ENCODE measurements at places on chromosomes 7 and 10.

- DNase-seq = no peak
Observed at GRCh38 chr7:75638594-75639070, 100.1 kb downstream of the HIP1 start.

DNA sequence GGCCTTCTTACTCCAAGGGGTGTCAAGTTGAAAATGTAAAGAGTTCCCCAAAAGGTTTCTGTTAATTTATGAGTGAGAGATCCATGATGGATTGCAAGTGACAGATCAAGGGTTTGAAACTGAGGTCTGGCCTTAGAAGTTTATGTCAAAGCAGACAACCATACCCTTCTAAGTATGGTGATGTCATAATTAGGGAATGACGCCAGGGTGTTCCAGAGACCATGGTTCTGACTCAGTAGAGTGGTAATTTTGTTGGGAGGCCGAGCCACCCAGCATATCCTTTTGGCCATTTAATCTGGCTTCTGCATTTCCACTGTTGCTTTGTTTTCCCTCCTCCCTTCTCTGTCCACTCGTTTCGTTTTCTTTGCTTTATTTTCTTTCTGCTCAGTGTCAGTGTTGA, 2.7 kb downstream of the TRUB1 start:
- no peak for DNase-seq

GRCh38 chr10:47020471-47020870, 109.2 kb downstream of the PTPN20 start:
- no peak for DNase-seq

- DNase-seq = no peak
Observed at GRCh38 chr10:112677689-112678088, 230.7 kb downstream of the VTI1A start.

DNA sequence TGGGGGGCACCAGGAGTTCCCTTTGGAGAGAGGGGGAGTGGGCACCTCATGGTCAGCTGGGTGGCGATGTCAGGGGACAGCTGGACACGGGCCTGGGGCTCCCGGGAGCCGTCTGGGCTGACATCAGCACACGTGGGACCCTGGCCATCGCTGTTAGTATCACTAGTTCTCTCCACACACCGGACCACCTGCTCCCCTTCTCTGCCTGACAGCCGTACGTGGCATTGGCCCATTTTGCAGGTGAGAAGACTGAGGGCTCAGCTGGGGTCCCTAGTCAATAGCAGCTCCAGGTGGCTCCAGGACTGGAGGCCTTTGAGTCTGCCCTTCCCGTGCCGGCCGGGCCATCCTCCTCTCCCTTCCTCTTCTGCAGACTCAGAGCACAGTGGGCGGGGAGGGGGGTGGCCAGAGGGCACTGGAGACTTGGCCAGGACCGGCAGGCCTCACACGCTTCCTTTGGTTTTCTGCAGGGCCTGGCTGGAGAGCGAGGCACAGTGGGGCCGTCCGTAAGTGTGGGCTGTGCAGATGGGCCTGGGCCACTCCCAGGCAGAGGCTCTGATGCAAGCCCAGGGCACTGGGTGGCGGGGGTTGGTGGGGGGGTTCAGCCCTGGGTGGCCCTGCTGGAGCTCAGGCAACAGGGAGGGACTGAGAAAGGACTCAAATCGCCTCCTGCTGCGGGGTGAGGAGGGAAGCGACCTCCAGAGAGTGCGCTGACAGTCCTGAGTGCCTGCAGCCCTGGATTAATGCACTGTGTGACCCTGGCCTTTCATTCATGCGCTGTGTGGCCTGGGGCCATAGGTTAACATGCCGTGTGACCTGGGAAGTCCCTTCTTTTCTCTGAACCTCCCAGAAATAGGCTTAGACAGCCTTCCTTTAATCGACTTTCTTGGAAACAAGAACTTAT, 78.2 kb downstream of the MYL10 start:
- DNase-seq = no peak

DNA sequence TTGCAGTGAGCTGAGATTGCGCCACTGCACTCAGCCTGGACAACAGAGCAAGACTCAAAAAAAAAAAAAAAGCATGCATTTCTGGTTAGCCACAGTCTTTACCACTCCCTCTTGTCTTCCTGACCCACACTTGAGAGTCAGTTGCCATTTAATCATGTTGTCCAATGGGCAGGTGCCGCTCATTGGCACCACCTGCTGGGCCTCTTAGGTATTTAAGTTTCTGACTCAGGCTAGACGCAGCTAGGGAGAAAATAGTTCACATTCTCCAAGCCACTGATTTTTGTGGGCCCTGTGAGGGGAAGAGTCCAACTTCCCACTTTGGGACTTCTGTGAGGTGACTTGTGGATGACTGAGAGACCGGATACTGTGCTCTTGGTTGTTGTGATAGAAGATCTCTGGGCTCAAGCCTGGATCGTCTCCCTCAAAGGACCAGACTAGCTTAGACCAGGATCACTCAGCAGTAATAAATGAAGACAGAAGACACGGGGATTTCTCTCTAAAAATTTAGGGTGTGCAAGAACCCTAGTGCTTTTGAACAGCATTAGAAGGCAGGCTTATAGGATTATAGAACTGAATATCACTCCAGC, 26.8 kb upstream of the SORCS3 start:
- no peak for DNase-seq

- DNase-seq = no peak
Observed at GRCh38 chr7:108417926-108418325, 38.3 kb downstream of the NRCAM start.

- DNase-seq = no peak
Observed at GRCh38 chr10:27618036-27618615, 114.0 kb downstream of the RAB18 start.

DNA sequence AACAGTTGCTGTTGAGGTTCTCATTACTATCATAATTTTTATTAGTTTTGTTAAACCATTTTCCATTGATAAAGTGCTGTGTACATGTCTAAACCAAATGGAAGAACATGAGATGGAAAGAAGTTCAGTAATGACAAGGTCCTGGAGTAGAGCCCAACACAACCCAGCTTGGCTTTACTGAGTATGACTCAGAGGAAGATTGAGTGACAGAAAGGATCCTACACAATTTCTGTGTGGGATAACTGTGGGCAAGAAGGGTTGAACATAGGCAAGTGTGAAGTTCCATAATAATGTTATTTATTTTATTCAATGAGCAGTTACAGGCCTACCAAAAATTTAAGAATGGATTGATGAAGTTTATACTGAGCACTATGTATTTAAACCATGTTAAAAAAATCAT, 15.9 kb downstream of the PRKG1 start:
- DNase-seq = no peak

DNA sequence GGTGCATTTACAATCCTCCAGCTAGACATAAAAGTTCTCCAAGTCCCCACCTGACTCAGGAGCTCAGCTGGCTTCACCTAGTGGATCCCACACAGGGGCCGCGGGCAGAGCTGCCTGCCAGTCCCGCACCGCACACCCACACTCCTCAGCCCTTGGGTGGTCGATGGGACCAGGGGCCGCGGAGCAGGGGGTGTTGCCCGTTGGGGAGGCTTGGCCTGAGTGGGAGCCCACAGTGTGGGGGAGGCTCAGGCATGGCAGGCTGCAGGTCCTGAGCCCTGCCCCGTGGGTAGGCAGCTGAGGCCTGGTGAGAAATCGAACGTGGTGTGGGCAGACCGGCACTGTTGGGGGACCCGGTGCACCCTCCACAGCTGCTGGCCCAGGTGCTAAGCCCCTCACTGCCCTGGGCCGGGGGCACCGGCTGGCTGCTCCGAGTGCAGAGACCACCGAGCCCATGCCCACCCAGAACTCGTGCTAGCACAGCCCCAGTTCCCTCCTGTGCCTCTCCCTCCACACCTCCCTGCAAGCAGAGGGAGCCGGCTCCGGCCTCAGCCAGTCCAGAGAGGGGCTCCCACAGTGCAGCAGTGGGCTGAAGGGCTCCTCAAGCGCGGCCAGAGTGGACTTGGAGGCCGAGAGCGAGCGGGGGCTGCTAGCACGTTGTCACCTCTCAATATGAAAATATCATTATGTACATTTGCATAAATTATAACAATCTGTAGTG, 16.6 kb downstream of the POLR1F start:
- DNase-seq = no peak

GRCh38 chr7:4519819-4520520, 162.1 kb upstream of the FOXK1 start:
- no peak for DNase-seq

- no peak for DNase-seq
Observed at GRCh38 chr10:79438021-79438698, 7.3 kb downstream of the ZCCHC24 start.

DNA sequence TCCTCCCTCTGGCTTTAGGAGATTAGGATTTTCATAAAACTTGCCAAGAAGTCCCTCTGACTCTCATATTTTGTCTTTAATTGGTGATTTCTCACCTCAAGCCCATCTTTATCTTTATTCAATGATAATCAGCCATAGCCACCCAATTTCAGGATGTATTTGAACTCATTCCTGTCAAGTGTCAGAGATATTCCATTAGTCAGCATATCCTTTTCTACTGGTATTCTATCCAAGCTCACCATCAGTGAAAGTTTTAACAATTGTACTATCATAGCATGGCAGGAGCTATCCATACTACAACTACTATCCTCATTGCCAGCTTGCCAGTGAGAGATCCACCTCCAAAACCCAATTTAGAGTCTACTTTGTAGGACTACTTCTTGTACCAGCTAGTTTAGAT, 114.6 kb downstream of the GNAI1 start:
- no peak for DNase-seq

GRCh38 chr10:26804418-26805393, 56.1 kb downstream of the ABI1 start:
- no peak for DNase-seq

- no peak for DNase-seq
Observed at GRCh38 chr10:71837098-71837827, 13.8 kb downstream of the PSAP start.

GRCh38 chr10:77504873-77505257, 132.7 kb downstream of the KCNMA1 start:
- DNase-seq = no peak

DNA sequence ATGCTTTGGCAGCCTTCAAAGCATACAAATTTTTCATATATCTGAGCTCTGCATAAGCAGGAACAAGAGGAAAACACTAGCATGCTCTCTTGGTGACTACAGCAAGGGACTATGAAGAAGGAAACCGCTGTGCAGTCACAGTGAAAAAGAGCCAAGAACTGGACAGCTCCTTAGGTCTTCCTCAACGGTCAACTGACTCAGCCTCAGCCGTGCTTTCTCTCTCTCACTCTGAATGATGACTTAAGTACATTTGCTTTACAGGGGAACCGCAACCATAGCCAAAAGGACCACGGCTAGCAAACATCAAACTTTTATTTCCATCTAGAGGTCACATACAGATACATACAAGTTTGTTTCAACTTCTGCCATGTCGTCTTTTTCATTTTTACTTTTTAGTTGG, 69.9 kb downstream of the HYCC1 start:
- DNase-seq = no peak

DNA sequence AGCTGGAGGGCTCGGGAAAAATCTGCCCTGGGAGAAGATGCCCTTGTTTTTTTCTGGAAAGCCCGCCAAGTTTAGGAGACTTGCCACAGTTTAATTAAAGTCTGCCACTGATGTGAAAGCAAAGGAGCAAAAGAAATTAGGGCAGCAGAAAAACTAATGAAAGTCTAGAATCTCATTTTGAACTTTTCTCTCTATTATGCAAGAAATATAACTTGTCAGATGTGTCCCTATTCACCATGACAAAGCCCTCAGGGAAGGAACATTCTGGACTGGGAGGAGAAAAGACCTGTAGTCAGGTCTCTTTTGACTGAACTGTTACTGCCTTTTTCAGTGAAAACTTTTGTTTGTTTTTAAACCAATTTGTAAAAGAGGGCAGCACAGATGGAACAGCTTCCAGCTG, 715.5 kb downstream of the SORCS3 start:
- DNase-seq = no peak

DNA sequence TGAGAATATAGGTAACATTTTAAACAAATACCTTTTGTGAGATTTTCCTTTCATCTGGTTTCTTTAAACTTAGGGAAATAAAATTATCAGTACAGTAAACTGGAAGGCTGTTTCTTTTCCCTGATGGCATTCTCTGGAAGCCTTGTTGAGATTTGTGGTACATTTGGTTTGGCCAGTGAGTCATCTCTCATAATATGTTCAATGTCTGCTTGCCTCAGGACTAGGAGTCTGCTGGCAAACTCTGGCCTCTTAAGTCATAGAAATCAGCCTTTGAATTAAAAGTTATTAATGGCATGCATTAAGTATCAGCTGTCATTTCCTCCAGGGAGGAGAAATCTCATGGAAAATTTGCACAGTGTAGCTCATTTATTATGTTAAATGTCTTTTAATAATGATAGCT, 316.6 kb upstream of the KIAA1217 start:
- no peak for DNase-seq

GRCh38 chr10:126910196-126910595, 5.0 kb downstream of the DOCK1 start:
- DNase-seq = no peak

- no peak for DNase-seq
Observed at GRCh38 chr7:2000153-2000687, 232.5 kb downstream of the MAD1L1 start.

DNA sequence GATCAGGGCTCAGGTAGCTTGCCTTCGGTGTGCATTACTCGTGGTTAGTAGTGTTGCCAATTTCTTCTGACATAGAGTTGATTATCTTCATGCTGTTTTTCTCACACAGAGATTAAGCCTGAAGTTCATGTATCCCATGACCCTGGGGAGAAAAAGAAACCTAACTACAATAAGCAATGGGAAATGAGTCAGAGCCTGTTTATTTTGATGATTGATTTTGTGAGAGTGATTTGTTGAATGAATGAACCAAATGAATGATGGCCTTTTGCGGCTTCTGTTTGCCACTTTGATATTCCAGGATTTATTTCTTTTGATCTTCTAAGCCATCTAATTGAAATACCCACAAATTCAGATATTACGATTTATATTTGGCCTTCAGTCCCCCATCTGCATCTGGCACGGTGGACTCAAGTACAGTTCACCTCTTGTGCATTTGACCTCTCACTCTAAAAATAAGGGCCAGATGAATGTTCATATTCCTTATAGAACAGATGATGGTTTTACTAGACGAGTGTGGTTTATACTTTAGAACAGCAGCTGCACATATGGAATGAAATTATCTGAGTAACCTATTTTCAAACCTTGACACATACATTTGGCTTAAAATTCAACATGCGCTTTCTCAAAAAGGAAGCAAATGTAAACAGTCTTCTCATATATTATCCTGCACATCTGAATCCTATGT, 110.7 kb downstream of the PLCE1 start:
- no peak for DNase-seq

GRCh38 chr7:135859538-135859937, 110.9 kb upstream of the FAM180A start:
- no peak for DNase-seq

- no peak for DNase-seq
Observed at GRCh38 chr10:71823356-71823755, 27.7 kb downstream of the PSAP start.

GRCh38 chr7:54416678-54417077, 125.5 kb upstream of the VSTM2A start:
- no peak for DNase-seq

All from stimulated activated CD4-positive, alpha-beta T cell treated with anti-CD3 and anti-CD28 coated beads, Interleukin-1b, Interleukin-23, amount 100 ng/mL, for 4 hours (primary cell).